Progenitor cell of endocrine pancreas (in vitro differentiated cells): ENCODE measurements at places on chromosomes 5 and 9. TPM values are rescaled to one million over a fixed set of nuclear protein-coding genes. Genes with fewer than 3 reads are reported as not detected.

- no peak for DNase-seq
Observed at GRCh38 chr9:131759017-131759647, 19.3 kb upstream of the RAPGEF1 start.

- no peak for DNase-seq
Observed at GRCh38 chr5:95631991-95632675, 12.2 kb downstream of the GPR150 start.

- DNase-seq = no peak
Observed at GRCh38 chr9:13002740-13003139, 227.9 kb downstream of the LURAP1L start.

- no peak for DNase-seq
Observed at GRCh38 chr5:80600943-80601693, 31.0 kb upstream of the ANKRD34B start.

DNA sequence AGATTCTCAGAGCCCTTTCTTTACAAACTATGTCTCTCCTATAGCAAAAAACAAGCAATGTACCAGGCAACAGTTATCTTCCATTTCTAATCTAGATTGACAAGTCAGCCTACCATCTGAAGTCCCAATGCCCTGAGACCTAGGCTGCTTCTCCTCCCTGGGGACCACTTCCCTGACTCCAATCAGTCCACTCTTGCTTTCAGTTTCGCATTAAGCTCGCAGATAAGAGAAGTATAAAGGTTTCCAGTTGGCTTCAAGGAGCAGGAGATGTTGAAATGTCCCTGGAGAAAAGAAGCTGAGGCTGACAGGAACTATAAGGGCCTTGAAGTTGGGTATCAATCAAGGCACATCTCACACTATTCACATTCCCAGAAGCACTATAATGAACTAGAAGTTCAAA is 32.3 kb downstream of the ERP44 start:
- DNase-seq = no peak

- DNase-seq = no peak
Observed at GRCh38 chr5:176415240-176415951, 943 bp downstream of the CLTB start.

DNA sequence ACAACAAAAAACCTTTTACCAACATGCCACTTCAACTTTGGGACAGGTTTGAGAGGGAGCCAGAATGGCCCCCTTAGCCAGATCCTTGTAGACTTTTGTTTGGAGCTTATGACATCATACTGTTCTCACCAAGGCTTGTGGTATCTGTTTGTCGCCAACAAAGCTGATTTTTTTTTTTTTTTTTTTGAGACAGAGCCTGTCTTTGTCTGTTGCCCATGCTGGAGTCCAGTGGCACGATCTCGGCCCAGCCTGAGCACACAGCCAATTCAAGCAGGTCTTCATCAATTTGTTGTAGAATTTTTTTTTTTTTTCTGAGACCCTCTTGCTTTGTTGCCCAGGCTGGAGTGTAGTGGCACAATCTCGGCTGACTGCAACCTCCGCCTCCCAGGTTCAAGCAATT is 26.4 kb upstream of the NTNG2 start:
- no peak for DNase-seq

Gene GZMA
- total RNA-seq = not detected in 2 replicates

Gene EPB41L4B
- 7.7 and 7.8 TPM in 2 replicates for total RNA-seq

Gene SOHLH1
- total RNA-seq = not detected in 2 replicates
